Activated CD8-positive, alpha-beta memory T cell treated with anti-CD3 and anti-CD28 coated beads for 1 hour (primary cell): ENCODE measurements at places on chromosomes 7 and 10.
A peak's percentile ranks its signal among the peaks of the same experiment; 100 is the strongest.

DNA sequence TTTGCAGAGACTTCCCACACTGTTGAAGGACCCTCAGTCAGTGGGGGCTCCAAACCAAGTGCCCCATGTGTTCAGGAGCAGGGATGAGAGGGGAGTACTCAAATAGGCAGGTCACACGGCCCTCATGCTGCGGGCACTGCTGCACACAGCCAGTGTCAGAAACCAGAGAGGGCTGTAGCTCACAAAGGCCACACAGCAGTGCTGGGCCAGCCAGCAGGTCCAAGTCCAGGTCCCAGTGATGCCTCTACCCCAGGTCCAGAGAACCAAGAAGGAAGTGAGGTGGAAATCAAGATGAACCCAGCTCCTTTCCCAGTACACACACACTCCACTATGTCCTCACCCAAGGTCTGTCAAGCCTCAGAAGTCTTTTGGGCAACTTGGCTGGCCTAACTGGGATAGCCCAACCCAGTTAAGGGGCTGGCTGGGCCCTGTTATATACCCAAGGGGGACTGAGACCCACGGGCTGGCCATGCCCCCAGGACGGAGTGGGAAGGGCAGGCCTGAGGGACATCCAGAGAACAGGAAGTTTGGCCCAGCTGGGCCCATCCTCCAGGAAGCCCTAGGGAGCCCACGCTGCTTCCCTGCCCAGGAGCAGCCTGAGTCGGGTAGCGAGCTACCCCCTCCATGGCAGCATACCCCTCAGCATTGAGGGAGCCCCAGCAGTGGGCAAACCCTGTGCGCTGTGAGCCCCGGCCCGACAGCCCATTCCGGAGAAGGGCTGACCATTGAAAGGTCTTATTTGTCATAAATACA is 24.3 kb downstream of the GRID1 start:
- DNase-seq = no peak

GRCh38 chr7:63029207-63029522 is 969.5 kb upstream of the ZNF722 start:
- DNase-seq = no peak

DNA sequence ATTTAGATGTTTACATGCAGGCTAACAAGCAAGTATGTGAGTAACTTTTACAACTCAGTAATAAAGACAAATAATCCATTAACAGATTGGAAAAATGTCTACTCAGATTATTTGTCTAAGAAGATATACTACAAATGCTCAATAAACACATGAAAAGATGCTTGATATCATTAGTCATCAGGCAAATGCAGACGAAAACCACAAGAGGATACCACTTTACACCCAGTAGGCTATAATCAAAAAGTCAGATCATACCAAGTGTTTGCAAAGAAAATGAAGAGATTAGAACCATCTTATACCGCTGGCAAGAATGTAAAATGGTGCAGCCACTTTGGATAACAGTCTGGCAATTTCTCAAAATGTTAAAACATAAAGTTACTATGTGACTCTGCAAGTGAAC is 84.1 kb downstream of the MALSU1 start:
- no peak for DNase-seq

DNA sequence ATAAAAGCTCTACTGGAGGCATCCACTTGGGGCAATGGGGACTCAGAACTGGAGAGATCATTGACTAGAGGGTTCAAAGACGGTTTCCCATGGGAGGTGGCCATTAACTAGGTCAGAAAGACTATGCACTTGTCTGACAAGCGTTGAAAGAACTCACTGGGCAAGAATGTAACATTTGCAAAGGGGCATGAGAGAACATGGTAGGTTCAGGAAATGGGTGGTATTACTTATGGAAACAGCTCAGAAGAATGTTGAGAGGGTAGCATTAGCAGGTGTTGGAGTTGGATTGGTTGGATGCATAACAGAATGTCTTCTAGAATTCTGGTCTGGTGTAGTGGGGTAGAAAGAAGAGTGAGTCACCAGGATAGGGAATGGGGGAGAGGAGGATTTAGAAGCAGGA is 119.1 kb upstream of the CDCA7L start:
- no peak for DNase-seq

- no peak for DNase-seq
Measured at GRCh38 chr7:105268511-105269392, 120.0 kb downstream of the SRPK2 start.

GRCh38 chr7:142798451-142799436 is 28.0 kb downstream of the PRSS2 start:
- no peak for DNase-seq

- no peak for DNase-seq
Measured at GRCh38 chr7:99041526-99041925, 102.4 kb downstream of the SMURF1 start.

DNA sequence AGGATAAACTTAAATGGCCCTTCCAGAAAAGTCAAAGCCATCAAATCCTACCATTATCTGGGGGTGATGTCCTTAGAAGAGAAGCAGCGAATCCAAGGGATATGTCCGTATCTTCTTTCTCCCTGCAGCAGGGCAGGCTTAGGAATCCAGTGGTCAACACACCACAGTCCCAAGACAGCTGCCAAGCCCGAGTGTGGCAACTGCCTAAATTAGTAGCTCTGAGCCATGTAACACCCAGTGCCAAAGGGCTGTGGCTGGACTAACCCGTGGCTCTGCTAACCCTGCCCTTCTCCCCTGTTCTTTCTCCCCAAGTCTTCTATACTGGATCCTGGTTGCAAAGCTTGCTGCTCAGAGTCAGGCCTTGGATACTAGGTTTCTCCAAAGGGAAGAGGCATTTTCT is 74.8 kb downstream of the CDK1 start:
- DNase-seq = no peak

DNA sequence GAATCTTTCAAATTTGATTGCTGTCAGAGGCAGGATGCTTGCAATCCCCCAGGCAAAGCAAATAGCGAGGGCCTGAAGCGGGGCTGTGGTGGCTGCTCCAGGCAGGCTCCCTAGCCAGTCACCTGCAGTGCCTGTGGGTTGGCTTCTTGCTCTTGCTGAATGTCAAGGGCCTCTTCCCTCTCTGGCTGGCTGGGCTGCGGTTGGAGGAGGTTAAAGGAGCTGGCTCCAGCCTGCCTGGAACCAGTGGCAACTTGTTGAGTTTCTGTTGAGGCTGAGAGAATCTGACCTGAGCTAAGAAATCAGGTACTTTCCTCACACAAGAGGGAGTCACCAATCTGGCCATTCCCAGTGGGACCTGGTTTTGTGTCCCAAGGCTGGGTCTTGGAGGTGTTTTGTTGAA is 134.7 kb downstream of the TMEM178B start:
- DNase-seq = no peak

GRCh38 chr7:73742753-73743641 is 4.4 kb upstream of the ABHD11 start:
- no peak for DNase-seq

DNA sequence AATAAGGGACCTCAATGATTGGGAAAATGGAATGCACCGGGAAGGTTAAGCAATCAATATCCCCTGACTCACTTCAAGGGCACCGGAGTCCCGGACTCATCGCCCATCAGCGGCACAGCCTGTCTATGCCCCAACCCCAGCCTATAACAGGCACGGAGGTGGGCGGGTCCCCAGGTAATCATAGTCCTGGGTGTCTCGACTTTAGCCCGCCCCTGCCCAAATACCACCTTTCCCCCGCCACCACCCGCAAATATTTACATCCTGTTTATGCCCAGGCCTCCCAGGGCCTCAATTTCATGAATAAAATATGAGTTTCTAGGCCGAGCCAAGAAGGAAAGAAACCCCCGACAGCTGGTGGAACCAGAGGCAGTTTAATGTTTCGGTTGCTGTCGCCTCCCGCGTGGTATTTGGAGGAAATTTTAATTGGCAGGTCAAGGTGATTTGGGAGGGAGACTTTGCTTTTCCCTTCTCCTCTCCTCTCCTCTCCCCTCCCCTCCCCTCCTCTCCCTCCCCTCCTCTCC is 15.6 kb upstream of the RFC2 start:
- peak; percentile 10 for DNase-seq

DNA sequence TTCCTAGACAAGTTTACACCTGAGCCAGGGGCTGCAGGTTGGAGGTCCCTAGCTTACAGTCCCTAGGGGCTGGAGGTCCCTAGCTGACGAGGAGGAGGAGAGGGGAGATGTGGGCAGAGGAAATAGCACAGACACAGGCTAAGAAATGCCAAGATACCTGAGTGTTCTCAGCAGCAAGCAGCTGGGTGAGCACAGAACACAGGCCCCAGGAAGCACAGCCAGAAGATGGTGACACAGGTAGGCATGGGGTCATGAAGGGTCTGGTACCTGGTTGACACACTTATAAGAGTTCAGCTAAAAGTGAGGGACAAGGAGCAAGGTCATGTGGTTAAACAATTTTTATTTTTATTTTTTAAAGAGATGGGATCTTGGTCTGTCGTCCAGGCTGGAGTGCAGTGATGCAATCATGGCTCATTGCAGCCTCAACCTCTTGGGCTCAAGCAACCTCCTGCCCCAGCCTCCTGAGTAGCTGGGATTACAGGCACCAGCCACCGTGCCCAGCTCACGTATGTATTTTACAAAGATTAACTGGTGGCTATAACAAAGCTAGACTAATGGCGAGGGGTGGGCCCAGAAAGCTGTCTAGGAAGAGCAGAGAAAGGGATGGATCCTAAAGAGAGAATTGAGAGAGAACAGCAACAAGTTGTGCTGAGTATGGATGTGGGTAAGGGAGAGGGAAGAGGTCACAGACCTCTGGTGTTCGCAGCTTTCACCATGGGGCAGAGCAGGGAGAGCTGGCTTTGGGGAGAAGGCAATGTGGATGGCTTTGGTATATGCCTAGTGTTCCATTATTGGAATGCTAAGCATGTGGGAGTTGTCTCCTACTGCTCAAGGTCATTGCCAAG is 140.3 kb upstream of the KLF14 start:
- DNase-seq = no peak

- no peak for DNase-seq
Measured at GRCh38 chr10:116247691-116248090, 25.3 kb downstream of the GFRA1 start.

DNA sequence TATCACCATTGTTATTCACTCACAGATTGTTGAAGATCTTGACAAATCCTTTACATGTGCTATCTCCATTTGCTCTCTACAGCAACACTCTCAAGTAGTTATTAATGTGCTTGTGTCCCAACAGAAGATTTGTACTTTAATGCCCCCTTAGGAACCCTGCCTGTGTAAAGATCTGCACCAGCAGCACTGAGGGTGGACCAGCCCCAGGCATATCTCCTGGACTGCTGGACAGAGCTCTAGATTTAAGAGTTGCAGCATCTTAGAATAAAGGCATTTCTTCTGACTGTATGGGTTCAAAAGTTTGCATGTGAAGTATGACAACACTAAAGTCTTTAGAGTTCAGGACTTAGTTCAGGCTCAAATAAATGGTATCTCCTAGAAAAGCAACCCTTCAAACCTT is 94.7 kb downstream of the RNF133 start:
- DNase-seq = no peak

DNA sequence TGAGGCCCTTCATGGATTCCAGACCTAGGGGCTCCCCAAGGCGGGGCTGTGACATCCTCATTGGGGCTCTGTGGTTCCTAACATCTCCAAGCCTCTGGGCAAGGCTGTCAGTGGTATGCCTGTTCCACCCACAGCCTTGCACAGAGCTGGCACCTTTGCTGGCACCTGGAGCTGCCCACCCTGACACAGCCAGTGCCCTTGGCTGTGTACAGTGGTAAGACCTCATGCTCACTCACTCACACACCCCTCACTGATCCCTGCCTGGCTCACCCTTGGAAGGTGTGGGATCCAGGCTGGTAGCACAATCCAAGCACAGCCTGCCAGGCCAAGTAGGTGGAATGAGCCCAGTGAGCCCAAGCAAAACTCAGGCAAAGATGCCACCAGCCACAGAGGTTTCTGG is 200.4 kb upstream of the PCDH15 start:
- DNase-seq = no peak

DNA sequence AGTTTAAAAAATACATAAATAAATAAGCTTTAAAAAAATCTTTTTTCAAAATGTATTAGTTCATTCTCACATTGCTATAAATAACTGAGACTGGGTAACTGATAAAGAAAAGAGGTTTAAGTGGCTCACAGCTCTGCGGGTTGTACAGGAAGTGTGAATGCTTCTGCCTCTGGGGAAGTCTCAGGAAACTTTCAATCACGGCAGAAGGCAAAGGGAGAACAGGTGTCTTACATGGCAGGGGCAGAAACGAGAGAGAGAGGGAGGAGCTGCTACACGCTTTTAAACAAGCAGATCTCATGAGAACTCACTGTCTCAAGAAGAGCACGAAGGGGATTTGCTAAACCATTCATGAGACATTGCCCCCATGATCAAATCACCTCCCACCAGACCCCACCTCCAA is 114.6 kb downstream of the DNAJC1 start:
- DNase-seq = no peak

GRCh38 chr7:47291461-47292081 is 290.3 kb downstream of the TNS3 start:
- no peak for DNase-seq

GRCh38 chr10:35696392-35697287 is 54.5 kb upstream of the FZD8 start:
- DNase-seq = no peak

GRCh38 chr10:49350846-49351532 is 44.9 kb downstream of the DRGX start:
- no peak for DNase-seq

DNA sequence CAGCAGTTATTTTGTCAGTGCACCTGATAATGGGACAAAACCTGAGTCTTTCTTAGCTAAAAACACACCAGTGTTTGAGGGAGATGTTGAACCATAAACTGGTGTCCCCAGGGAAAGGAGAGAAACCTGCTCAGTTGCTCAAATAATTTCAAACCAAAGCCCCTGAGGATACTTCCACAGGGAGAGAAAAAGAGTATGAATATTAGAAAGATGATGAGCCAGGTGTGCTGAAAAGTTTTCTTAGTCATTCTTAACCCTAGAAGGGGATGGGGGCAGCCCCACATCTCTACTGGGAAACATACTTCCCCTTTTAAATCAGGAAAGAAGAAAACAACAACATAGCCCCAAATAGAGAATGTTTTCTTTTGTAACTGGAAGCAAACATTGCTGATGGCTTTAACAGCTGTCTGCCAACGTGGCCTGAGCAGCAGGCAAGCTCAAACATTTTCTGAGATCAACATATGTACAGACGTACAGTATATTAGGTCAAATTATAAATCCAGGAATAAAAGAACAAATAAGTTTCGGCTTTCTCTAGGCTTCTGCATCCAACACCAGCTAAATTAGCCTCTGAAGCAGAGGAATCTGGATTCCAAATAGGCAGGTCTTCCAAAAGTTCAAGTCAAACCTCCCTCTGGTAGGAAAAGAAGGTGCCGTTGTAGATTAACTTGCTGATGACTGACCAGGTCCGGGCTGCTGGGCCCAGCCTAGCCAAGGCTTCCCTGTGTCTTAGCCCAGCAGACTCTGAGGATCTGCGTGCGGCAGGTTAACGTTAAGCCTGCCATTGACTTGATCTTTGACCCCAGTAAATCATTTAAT is 30.5 kb upstream of the FBXW4 start:
- no peak for DNase-seq

- DNase-seq = no peak
Measured at GRCh38 chr7:72279203-72279602, 132.9 kb downstream of the CALN1 start.

- no peak for DNase-seq
Measured at GRCh38 chr7:116706668-116707126, 34.7 kb downstream of the MET start.

GRCh38 chr10:11237571-11237970 is 219.9 kb downstream of the CELF2 start:
- DNase-seq = no peak
